HTR-8/SVneo (cell line): ENCODE measurements at places on chromosomes 12 and 14.

- DNase-seq = no peak
Measured at GRCh38 chr12:33290703-33291102, 148.9 kb downstream of the SYT10 start.

DNA sequence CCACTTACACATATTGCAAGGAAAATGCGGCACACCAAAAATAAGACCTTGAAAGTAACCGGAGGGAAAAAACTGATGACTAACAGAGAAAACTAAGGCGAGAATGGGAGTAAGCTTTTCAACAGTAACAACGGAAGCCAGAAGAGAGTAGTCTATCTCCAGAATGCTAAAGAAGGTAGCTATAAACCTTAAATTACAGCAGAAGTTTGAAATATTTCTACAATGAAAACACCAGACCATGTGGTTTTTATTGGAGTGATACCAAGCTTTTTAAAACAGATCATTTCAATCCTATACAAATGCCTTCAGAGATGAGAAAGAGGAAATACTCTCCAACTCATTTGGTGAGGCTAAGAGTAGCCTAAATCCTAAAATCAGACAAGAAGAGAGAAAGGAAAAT is 209.5 kb downstream of the ANO6 start:
- DNase-seq = no peak

- DNase-seq = no peak
Measured at GRCh38 chr12:119157978-119158377, 20.8 kb upstream of the HSPB8 start.

GRCh38 chr12:57940052-57940914 is 1.1 kb upstream of the ATP23 start:
- DNase-seq = no peak

GRCh38 chr12:93812626-93813025 is 135.5 kb downstream of the CRADD start:
- no peak for DNase-seq

GRCh38 chr14:51504669-51505068 is 147.0 kb upstream of the FRMD6 start:
- DNase-seq = no peak

GRCh38 chr14:74539503-74539902 is 45.9 kb downstream of the ISCA2 start:
- DNase-seq = no peak

DNA sequence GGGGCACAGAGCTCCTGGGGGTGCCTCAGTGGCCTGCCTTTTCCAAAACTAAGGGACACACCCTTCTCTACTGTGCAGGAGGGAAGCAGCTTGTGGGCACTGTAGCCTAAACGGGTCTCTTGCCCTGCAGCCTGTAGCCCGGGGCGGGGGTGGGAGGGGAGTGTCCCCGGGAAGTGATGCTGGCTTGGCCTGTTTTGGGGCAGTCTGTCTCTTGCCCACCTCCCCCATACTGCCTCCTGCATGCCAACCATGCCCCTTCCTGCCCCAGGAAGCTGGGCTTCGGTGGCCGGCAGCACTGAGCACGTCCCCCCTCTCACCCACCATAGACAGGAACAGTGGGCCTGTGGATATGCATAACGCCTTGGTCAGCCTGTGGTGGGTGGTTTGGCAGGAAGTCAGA is 43.4 kb downstream of the PRIMA1 start:
- DNase-seq = no peak

DNA sequence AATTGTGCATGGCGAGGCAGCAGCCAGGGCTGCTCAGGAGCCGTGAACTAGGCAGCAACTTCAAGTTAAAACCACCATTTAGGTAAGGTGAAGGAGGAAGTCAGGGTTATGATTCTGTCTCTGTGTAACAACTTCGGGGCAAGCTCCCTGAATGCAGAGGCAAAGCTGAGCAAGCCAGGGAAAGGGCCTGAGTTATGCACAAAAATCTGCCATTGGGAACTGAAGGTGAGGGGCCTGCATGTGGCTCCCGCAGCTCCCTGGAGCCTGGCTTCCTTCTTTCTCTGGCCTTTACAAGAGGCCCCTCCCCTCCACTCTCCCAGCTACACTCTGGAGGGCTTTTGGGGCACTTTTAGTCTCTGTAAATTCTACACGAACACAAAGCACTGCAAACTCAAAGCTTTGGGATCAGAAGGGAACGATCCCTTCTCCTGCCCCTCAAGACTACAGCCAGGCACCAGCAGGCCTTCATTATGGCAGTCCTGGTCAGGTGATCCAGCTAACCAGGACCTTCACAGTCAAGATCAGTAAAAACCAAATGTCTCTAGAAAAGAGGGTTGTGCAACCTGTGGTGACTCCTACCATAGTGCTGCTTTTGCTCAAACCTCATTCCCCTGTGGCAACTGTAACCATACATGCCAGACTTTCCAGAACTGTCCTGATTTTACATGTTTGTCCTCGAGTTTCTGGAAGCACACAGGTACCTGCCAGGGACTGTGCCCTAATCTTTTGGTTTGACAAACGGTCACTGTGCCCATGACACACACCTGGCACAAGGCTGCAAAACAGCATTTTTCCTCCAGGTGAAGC is 67.2 kb upstream of the PTGR2 start:
- DNase-seq = no peak

DNA sequence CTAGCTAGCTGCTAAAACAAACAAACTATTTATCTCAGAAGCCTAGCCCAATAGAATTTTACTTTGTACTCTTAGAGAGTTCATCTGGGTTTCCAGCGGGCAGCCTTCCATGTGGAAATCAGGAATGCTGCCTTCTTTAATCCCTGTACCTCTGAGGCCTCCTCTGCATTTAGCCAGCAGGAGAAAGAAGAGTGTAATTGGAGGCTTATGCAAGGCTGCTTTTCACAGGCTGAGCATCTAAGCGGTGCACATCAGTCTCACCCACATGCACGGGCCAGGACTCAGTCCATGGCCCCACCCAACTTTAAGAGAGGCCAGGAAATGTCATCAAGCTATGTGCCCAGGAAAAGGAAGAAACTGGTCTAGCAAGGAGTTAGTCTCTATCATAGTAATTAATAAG is 14.0 kb upstream of the PTGDR start:
- DNase-seq = no peak

GRCh38 chr14:96658611-96659010 is 138.6 kb upstream of the VRK1 start:
- no peak for DNase-seq

GRCh38 chr14:24417832-24418491 is 11.5 kb downstream of the CBLN3 start:
- DNase-seq = no peak

DNA sequence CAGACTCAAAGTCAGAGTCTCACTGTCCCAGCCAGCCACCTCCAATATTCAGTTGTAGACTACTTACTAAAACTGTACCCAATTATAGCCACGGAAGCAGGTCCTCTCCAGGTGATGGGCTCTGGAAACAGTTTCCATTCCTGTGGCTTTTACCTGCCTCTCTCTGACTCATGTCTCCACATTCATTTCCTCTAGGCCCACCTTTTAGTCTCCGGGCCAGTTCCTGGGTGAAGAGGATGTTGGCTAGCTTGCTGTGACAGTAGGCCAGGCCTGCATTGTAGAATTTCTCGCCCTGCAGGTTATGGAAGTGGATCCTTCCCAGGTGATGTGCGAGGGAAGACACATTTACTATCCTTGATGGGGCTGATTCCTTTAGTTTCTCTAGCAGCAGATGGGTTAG is 5.6 kb downstream of the RDH11 start:
- DNase-seq = no peak

DNA sequence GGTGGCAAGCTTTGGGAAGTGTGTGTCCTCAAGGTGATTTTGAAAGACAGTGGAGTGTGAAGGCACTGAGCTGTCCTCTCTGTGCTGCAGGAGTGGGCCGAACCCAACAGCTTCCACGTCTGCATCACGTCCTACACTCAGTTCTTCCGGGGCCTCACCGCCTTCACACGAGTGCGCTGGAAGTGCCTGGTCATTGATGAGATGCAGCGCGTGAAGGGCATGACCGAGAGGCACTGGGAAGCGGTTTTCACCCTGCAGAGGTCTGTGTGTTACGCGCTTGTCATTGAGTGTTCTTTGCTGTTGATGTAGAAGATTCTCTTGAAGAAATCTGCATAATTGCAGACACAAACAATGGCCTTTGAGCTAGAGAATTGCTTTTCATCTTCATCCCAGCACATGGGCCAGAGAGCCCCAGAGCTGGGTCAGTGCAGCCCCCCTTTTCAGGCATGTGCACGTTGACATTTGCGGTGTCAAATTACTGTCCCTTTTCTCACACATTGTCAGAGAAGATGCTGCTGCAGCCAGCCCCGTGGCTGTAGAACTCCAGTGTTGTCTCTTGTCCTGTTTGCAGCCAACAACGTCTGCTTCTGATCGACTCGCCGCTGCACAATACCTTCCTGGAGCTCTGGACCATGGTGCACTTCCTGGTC is 63.3 kb downstream of the EP400 start:
- DNase-seq = no peak

DNA sequence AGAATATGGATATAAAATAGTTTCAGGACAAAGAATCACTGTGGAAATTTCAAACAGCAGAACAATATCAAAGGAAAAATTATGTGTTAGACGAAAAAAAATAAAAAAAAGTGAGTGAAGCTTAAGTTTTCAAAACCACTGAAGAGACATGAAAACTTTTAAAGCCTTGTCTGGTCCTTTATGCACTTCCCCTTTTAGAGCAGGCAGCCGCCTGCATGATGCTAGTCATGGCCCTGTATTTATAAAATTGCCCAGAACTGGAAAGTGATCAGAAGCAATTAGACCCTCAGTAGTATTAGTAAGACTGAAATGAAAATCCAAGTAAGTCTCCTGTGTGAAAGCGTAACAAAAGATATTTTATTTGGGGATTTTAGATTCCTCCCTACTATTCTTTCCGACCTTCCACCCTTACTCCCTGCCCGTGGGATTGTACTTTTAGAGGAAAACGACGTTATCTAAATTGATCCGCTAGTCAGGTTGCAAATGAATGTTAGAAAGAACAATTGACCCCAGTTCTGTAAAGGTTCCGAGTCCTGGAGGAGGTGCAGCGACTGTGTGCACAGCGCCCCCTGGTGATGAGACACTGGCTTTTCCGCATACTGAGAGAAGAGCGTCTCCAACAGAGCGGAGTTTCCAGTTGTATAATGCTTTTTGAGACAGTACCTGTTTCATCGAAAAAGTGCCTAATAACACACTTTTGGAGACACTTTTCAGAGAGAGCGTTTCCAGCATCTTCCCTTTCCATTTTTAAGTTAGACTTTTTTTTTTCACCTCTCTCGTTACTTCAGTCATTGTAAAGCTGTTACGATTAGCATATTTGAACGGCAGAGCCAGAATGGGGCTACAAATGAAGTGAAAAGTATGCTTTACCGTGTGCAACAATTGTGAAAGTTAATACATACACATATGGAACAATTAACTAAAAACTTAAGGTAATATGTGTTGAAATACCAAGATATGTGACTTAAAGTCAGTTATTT is 12.4 kb downstream of the MGST1 start:
- DNase-seq = no peak

DNA sequence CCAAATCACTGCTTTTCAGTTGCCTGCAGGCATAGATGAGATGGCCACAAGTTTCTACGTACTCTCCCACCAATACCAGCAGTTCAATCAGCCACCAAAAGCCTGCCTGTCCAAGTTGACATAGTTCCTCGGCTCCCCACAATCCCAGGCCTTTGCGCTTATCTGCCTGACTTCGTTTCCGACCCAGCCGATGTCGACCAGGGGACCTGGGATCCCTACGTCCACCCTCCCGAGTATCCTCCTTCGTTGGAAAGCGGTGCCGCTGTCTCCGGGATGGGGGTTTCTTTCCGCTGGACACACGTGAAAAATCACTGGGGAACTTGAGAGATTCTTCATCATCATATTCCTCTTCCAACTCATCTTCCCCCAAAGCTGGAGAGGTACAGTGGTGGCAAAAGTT is 1.6 kb downstream of the DNAJC14 start:
- no peak for DNase-seq

GRCh38 chr12:92337128-92337527 is 191.5 kb upstream of the BTG1 start:
- no peak for DNase-seq

DNA sequence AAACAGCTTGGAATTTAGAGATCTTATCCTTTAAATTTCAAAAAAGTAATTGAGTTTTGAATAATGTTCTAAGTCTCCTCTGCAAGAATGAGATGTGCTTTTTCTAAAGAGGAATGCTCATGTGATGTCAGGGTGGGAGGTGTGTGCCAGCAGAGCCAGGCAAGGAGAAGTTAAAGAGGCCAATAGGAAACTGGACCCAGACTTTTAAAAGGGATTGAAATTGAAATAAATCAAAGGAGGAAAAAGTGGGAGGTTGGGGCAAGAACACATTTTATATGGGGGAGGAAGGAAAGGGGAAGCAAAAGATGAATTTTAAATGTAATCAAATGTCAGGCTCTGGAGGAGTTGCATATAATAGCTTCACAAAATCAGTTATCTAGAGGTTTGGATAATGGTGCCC is 126.1 kb downstream of the FIGNL2 start:
- no peak for DNase-seq

DNA sequence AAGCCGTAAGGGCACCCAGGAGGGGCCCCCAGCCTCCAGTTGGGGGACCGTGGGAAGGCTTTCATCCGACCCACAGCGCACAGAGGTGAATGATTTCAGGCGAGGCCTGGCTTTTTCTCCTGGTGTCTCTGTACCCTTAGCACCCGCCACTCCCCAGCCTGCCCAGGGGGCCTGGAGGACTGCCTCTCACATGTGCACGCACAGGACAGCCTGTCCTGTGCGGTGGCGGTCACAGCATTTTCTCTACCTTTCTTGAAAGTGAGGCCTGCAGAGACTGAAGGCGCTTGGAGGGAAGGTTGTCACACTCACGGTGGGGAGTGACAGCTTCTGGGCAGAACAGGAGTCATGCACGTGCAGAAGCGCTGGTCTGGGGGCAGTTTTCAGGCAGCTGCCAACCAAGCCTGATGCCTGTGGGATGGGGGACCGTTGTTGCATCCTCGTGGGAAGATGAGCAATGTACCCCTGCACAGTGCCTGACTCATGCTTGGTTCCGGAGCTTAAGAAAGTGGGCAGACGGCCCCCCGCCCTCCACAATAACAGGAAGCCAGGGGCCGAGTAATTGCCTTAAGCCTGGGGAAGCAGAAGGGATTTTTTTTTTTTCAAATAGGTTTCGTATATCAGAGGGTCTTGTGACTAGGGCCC is 148.1 kb downstream of the TSPAN9 start:
- DNase-seq = peak; percentile 87

DNA sequence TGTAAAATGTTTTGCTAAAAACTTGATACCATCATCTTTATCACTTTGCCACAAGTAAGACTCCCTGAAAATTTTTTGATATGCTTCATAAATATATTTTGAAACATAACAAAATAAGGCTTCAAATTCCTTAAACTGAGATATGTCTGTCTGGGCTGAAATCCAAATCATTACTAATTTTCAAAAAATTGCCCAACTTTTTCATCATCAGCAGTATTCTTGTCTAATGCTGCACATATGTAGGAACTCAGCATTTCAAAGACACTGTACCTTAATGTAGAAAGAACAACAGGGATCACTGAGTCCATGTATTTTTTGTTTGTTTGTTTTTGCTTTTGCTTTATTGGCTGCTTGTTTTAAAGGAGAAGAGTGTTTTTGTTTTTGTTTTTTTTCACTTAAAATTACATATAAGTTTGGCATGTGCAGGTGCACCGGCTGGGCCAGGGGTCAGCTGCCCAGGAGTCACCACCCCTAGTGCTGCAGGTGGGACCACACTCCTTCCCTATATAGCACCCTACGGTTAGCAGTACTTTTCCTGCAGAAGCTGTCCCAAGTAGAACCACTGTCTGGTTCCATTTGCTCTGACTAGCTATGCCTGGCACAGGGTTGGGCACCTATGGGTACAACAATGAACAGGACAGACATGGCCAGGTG is 231.2 kb downstream of the PIK3C2G start:
- DNase-seq = no peak

- no peak for DNase-seq
Measured at GRCh38 chr14:70097576-70098249, 91.0 kb downstream of the SLC8A3 start.

- DNase-seq = no peak
Measured at GRCh38 chr12:103838254-103838914, 2.6 kb downstream of the NT5DC3 start.
